T-helper 17 cell (primary cell): ENCODE measurements at places on chromosomes 1 and 21.

- no peak for DNase-seq
Measured at GRCh38 chr1:226660410-226661182, 78.5 kb downstream of the ITPKB start.

DNA sequence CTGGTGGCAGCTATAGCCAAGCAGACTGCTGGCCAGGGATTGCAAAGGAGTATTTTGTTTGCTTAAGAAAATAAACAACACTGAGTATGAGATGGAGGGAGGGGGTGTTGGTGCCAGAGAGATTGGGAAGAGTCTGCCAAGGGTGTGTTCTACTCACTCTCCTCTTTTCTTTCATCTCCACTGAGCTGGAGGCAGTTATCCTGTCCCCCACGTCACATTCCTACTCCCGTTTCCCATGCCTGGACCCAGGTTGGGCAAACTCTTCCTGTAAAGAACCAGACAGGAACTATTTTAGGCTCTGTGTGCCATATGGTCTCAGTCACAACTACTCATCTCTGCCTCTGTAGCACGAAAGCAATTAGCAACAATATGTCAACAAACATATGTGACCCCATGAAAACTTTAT, 1.4 kb upstream of the IL24 start:
- no peak for DNase-seq

- DNase-seq, result no peak
Measured at GRCh38 chr21:36602735-36603134, 96.2 kb upstream of the SIM2 start.

- no peak for DNase-seq
Measured at GRCh38 chr1:158951956-158952355, 20.6 kb downstream of the PYHIN1 start.

GRCh38 chr1:201139756-201140155, 12.8 kb upstream of the ASCL5 start:
- no peak for DNase-seq

DNA sequence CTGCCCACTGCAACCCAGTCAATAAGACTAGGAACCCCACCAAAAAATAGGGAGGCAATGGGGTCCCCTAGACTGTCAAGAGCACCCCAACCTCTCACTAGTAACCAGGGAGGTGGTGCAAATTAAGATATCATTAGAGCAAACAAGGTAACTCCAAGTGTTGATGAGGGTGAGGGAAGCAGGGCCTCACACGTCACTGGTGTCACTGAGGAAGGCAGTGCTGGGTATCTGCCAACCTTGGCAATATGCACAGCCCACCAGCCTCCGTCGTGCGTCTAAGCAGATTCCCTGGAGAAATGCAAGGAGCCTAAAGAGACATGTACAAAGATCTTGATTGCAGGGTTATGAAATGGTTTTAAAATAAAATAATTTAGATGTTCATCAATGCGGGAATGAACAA, 3.8 kb downstream of the UBASH3A start:
- no peak for DNase-seq

- DNase-seq, result no peak
Measured at GRCh38 chr1:221781102-221781755, 39.3 kb upstream of the DUSP10 start.

GRCh38 chr1:204377800-204378668, 18.3 kb upstream of the PLEKHA6 start:
- peak; percentile 43 for DNase-seq

- no peak for DNase-seq
Measured at GRCh38 chr1:180192172-180192571, 37.5 kb downstream of the QSOX1 start.

DNA sequence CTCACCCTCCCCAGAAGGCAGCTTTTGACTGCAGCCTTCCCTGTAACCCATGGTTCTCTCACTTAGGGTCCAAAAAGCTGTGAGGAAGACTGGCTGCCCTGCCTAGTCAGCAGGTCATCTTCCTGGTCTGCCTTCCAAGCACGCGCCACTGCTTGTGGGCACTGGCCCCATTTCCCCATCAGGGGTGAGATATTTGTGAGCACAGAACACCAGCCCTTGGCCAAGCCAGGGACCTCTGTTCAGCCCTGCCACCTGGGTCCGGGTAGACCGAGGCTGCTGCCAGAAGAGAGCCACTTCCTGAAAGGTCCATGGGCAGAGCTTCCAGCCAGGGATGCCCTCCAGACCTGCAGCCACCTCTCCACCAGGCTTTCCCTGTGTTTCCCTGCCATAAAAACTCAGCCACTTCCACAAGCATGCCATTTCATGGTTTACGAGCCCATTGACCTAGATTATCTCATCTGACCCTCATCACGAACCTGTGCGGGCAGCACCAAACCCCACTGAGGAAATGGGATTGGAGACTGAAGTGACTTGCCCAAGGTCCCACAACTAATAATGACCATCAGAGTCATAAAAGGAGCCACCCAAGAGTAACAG, 40.5 kb downstream of the GLIS1 start:
- DNase-seq, result no peak

DNA sequence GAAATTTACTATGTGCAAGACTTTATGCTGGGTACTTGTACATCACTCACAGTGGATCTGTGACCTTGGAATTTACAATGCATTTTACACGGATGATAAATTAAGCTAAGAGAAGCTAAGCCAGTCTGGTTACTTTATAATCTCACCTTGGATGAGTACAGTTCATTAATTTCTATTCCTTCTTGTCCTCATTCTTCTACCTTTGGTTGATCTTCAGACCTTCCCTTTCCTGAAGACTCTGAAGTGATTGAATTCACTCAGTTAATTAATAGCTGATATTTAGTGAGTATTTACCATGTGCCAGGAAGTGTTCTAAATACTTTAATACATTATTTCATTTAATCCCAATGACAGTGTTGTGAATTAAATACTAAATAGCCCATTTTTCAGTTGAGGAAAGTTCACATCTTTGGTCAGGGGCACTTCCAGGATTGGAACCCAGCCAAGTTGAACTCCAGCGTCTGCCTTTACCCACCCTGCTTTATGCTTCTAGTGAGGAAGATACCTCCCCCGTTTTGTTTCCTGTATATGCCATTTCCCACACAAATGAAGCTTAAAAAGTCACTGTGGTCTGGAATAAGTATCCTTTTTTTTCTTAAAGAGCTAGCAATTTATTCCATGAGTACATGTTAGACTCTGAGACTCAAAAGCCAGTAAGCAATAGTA, 146.6 kb downstream of the TLR5 start:
- DNase-seq, result no peak

- no peak for DNase-seq
Measured at GRCh38 chr21:39176271-39176709, 7.0 kb downstream of the PSMG1 start.

- no peak for DNase-seq
Measured at GRCh38 chr1:73042403-73042802, 760.1 kb upstream of the NEGR1 start.

DNA sequence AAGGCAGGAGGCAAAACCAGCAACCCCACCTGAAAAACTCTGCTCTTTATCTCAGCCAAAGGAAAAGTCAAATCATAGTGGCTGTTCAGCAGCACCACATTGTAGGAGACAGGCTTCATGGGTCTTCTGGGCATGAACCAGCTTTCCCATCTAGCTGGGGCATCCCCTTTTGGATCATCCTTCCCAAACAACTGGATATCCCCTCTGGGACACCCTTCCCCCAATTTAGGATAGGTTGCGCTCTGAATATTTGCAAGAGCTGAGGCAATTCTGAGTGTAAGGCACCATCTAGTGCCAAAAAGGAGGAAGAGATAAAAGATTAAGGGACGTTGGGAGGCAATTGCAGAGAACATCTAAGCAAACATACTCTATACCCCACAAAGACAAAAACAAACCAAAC, 295.8 kb downstream of the MATN1 start:
- no peak for DNase-seq

DNA sequence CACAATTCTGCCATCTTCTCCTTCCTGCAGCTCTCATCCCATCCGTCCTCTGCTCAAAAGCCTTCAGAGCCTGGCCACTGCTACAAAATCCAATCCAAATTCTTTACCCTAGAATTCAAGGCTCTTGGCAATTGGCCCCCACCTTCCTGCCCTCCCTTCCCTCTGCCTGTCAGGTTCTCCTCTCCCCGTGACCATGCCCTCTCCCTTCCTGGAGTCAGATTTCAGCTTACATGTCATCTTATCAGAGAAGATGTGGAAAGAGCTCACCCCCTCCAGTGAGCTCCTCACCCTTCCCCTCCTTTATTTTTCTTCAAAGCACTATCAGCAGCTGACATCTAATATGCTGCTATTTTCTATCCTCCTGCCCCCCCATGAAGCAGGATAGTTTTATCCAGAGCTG, 86.9 kb downstream of the GRIK3 start:
- no peak for DNase-seq

DNA sequence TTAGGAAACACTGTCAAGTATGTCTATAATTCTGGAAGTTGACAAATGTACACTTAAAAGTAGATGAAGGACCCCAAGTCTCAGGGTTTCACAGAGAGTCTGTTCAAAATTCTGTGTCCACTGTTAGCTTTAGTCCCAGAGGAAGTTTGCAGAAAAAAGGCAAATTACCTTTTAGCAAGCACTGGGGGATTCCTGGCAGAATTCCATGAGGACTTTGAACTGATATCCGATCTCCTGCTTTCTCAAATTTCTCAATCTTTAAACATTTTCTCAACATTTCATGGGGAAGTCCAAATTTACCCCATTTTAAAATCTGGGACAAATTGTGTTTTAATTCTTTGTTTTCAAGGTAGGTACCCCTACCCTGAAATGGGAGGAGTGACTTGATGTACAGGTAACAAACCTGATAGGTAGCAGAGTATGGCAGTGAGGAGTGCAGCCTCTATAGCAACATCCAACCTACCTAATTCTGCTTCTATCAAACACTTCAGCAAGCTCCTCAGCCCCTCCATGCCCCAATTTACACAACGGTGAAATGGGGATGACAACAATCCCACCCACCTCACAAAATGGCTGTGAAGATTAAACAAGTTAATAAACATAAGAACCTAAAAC, 344.9 kb downstream of the OMA1 start:
- no peak for DNase-seq

DNA sequence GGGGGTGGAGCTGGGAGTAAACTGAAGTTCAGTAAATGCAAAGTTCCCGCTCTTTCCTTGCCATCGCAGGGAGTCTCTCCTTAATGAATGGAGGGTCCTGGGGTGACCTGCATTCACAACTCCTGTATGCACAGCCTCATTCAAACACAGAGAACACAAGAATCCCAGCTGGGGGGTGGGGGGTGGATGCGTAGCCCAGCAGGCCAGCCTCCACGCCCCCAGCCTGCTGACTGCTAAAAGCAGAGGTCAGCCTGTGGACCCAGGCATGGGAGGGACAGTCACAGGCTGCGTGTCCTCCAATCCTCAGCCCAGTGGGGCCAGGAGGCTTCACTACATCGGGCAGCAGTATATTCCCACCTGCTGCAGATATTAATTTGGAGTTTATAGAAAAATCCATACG, 263.1 kb downstream of the GRIK3 start:
- no peak for DNase-seq

DNA sequence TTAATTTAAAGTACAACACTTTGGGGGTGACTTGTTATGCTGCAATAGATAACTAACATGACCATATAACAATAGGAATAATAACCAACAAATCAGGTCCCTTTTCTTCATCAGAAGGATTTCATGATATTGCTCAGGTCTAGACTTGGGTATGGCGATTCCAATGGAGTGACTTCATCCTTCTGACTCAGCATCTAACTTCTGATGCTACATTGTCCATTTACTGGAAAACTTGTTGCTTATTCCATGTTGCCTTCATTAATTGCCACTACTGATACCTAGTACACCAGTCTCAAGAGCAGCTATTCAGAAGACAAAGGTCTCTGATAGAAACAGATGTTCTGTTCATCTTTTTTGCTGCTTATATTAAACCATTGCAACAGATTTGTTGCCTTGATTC, 324.3 kb downstream of the TGFB2 start:
- DNase-seq, result no peak

DNA sequence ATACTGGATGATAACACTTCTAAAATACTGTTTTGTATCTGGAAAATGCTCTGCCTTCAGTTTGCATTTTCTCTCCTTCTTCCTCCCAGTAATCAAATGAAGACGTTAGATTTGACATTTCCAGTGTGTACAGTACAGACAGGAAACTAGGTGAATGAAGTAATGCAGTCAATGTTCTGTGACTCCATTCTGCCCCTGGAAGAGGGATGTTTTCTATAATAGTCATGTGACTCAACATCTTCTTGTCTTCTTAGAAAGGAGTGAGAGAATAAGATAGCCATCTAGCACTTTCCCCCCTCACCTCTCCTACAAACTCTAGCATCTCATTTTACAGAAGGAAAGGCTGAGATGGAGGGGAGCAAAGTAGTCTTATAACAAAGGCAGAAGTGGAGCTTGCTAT, 77.6 kb downstream of the DDR2 start:
- DNase-seq, result no peak

GRCh38 chr1:160154790-160155189, 3.4 kb downstream of the ATP1A4 start:
- DNase-seq, result no peak

DNA sequence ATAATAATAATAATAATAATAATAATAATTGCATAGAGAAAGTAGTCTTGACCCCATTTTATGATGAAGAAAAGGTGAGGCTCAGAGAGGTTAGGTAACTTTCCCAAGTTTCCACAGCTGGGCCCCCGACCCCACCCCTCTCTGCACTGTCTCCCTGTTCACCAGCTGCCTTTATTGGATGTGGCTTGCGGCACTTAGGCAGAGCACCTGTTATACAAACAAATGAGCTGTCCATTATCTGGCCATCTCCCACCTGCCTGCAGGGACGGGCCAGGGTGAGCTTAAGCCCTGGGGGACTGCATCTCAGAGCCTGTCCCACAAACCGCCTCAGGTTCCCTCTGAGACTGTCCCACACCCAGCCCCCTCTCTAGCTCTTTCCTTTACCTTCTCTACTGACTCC, 10.1 kb upstream of the EFNA1 start:
- no peak for DNase-seq

- no peak for DNase-seq
Measured at GRCh38 chr21:28418726-28419514, 573.8 kb downstream of the LTN1 start.

- no peak for DNase-seq
Measured at GRCh38 chr1:186486061-186486460, 25.1 kb upstream of the PDC start.

DNA sequence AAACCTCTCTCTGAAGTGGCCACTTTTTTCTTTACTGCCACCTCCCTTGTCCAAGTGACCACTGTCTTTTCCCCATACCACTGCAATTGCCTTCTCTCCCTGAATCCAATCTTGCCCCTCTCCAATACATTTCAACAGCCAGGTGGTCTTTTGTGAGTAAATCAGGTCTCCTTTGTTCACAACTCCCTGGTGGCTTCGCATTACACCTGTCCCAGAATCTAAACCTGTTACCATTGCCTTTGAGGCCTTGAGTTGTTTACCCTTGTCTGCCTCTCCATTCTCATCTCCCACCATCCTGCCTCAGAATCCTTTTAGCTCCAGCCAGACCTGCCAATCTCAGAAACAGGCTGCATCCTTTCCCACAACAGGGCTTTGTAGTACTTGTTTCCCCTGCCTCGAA, 21.8 kb upstream of the DYNLT5 start:
- no peak for DNase-seq

- DNase-seq, result no peak
Measured at GRCh38 chr1:55012661-55013060, 13.9 kb downstream of the BSND start.
